ENCODE measurements at places on chromosomes 16 and 17.

- DNase-seq = no peak
These were observed 39.0 kb downstream of the CA4 start for GRCh38 chr17:60188759-60189158.

DNA sequence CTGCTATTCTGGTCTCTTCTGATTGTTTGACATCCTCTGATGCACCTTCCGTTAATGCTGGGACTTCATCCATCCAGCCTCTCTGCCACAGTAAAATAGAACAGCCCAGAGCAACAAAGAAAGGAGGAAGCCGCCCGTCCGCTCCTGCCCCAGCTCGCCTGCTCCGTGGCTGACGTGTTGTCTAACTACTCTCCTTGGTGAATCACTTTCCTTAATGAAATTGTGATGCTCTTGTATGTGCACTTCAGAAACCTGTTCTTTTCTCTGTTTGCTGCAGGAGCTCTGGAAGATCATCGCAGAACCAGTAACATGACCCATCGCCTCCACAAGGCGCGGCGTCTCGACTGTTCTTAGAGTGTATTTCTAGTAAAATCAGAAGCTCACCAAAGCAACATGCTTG, 24.3 kb downstream of the METTL22 start:
- DNase-seq = no peak

GRCh38 chr17:50919321-50920040, 53.3 kb upstream of the TOB1 start:
- peak; percentile 80 for DNase-seq

GRCh38 chr17:48143629-48144028, 36.1 kb downstream of the SNX11 start:
- no peak for DNase-seq

DNA sequence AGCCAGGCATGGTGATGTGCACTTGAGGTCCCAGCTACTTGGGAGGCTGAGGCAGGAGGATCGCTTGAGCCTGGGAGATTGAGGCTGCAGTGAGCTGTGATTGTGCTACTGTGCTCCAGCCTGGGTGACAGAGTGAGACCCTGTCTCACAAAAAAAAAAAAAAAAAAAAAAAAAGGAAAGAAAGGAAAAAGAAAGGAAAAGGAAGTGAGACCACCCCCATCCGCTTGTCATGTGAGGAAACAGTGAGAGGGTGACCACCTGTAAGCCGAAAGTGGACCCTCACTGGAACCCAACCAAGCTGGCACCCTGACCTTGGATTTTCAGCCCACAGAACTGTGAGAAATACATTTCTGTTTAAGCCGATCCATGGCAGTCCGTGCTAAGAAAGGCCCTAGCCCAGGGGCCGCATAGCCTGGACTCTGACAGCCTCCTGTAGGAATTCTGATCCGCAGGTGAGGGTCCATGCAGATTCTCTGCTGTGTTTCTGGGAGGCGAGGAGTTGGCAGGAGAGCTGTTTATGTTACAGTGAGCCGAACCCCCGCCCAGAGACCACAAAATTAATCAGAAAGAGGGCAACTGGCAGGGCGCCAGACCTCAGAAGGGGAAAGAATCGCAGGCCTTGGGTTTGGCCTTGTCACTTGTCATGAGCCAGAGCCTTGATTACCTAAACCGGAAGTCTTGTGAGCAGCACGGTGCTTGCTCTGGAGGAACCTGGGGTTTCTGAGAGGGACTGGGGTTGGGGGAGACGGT, 945 bp downstream of the SGSH start:
- peak; percentile 86 for DNase-seq

- DNase-seq = no peak
These were observed 139.3 kb downstream of the GAS7 start for GRCh38 chr17:10058921-10059683.

DNA sequence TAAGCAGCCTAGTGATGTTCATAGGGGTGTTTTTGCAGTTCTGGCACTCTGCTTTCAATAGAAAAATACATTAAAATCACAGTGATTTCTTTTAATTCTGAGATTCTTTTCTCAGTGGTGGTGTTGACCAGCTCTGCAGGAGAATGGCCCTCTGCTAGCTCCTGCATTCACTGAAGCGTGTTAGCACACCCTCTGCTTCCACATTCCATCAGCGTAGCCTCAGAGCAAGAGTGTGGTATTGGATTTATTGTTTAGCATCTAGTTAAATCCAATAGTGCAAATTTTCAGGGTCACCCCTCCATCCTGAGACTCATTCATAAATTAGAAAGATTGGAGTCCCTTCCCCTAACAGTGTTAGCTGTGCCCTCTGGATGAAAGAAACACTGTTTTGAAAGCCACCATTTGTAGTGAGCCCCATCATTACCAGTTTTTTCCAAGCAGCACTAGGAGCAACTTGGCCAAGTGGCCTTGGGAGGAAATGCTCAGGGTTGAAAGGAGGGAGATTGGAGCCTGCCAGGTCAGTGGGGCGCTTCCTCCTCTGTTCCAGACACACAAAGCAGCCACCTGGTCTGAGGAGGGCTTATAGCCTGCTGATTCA, 45.7 kb downstream of the B9D1 start:
- DNase-seq = no peak

DNA sequence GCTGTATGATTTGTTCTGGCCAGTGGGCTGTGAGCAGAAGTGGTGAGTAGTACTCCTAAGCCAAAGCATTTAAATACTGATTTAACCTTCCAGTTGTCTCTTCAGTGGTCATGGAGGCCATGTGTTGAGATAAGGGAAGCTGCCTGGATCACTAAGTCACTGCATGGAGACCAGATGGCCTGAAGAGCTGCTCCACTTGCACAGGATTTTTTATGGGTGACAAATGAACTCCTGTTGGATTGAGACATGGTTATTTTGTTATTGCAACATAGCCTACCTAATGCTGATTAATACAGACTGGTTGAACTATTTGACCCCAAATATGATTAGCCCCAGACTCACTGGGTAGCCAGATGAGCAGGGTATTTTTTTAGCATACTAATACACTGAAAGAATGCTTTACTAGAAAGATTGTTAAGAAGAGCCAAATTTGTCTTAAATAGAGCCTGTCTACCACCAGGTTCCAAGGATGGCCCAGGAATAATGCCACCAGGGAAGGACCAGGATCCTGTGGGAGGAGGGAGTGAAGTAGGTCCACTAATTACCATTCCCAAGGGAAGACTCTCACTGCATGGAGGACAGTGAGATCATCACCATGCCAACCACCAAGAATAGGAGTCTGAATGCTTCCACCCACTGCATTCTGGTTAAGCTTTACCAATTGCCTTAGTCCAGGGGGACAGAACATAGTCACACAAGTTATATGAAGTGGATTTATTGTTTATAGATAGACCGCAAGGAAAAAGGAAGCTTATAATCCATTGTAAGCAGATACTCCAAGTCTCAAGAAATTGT, 187.4 kb upstream of the IRX6 start:
- DNase-seq = peak; percentile 5

DNA sequence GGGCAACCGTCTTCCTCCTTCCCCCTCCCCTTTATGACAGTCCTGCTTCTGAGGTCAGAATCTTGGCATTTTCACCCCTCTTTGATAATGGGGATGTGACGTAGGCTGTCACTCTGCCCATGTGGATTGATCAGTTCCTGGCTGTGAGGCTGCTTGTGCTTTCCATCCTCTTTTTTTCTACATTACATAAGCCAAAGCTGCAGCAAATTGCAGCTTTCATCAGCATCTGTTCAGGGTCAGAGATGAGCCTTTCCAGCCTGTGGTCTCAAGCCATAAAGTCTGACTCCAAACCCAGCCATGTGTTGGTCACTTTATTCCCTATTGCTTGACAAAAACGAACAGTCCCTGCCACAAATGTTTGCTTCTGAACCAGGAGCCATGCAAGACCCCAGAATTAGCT, 535.1 kb downstream of the CDH11 start:
- no peak for DNase-seq

- DNase-seq = no peak
These were observed 8.4 kb downstream of the ACSF3 start for GRCh38 chr16:89102041-89102471.

GRCh38 chr17:19537111-19537510, 3.5 kb downstream of the SLC47A1 start:
- no peak for DNase-seq

DNA sequence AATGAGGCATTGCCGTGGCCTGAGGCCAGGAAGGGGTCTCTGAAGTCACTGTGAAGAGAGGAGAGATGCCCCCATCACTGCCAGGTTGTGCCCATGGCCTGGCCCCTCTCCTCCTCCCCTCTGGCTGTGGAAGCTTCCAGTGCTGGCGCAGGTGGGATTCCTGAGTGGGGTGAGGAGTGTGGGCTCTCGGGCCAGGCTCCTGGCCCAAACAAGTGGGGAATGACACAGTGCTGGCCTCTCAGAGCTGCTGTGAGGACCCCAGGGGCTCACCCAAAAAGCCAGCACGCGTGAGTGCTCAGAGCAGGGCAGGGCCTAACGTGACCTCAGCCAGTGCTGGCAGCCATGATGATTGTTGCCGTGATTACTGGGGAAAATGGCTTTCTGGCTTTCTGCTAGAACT, 53.5 kb upstream of the MTSS2 start:
- DNase-seq = no peak

GRCh38 chr17:28407974-28408306, 1.9 kb upstream of the SLC46A1 start:
- DNase-seq = no peak

DNA sequence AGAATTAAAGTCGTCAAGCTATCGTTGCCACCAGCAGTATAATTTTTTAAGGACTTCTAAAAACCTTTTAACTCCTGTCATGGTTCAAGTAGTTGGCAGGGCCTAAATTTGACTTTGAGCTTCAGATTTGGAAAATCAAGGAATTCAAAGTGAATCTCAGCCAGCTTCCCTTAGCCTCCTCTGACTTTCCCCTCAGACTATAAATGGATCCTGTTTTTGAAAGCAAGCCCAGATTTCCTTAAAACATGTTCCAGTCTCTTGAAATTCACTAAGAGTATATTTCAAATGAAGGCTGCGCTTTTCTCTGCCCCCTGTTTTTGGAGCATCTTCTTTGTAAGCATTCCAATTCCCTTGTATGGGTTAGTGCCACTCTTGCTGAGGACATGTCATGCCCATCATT, 101.8 kb upstream of the CDH8 start:
- DNase-seq = no peak

DNA sequence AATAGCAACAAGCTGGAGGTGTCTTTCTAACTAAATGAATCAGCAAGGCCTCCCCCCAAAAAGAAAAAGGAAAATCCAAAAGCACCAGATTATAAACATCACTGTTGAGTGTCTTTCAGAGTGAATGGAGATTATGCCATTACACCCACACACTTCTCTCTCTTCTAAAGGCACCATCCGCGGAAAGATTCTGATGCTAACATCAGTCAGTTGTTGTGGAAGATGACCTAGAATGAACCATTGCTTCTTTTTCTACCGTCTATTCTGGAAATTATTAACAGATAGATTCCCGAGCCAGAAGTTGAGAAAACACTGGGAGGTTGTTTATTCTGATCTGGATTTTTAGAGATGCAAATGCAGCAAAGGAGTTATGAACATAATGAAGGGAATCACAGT, 60.9 kb upstream of the FAM20A start:
- DNase-seq = no peak

DNA sequence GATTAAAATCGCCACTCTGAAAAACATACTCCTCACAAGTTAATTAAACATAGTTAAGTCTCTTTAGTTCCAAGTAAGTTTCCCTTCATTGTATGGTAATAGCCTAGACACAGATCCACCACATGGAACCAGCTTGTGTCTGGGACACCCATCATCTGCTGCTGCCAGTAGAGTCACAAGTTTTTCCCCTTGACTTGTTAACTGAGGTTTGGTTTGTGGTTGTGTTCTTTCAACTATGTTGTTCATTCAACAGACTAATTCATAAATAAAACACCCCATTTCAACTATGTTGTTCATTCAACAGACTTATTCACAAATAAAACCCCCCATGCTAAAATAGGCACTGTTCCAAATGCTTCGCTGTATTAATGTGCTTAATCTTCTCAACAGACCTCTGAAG, 24.4 kb downstream of the YWHAE start:
- no peak for DNase-seq

DNA sequence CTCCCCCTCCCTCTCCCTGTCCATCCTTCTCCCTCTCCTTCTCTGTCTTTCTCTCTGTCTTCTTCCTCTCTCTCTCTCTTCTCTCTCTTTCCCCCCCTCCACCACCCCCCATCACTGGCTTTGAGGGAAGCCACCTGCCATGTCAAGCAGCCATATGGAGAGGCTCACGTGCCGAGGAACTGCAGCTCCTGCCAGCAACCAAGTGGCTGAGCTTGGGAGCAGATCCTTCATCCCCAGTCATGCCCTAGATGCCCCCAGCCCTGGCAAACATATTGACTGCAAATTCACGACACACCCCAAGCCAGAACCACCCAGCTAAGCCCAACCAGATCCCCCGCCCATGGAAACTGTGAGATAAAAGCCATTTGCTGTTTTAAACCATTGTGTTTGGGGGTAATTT, 40.9 kb upstream of the RBFOX3 start:
- no peak for DNase-seq

DNA sequence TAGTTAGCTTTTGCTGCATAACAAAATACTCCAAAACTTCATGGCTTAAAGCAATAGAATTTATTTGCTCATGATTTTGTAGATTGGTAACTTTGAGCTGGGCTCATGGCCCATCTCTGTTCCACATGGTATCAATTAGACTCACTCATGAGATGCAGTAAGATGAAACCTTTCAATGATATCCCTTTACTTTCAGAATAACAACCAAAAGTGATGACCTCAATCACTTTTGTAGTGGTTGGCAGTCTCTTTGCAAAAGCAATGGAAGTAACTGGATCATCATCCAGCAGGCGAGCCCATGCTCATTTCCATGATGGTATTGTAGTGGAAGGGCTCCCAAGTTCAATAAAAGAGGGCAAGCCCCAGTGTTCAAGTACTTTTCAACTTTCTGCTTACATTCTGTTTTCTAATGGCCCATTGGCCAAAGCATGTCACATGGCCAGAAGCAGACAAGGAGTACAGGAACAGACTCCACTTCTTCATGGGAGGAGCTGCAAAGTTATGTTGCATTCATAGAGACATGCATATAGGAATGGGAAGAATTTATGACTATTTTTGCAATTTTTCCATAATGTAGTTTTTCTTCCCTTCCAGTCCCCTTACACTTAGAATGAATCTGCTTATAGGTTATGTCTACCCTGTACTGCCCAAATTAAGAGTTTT, 41.7 kb downstream of the EFCAB5 start:
- no peak for DNase-seq

DNA sequence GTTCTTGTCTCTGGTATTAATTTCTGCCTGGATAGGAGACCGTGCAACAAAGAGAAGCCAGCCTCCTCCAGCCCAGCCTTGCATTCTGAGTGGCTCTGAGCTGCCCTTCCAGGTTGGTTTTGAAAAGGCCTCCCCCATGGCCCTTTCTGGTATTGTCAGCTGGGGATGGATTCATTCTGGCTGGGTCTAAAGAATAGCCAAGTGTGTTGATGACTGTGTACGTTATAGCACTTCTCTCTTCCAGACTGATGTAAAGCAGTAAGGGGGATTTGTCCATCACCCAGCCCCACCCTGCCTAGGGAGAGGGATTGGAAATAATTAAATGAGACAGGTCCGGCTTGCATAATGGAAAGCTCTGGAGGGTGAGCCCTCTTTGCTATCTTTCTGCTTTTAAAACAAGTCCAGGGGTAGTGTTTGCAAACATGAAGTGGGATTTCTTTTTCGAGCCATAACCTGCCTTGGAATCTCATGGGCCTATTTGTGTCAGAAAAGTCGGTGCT, 146.4 kb downstream of the MSI2 start:
- DNase-seq = no peak

Data from fibroblast of the aortic adventitia (primary cell).